ENCODE measurements at places on chromosomes 5 and 9.

GRCh38 chr9:113956901-113957300, 80.8 kb downstream of the ZNF618 start:
- DNase-seq = no peak

GRCh38 chr9:91451431-91452270, 28.0 kb upstream of the NFIL3 start:
- no peak for DNase-seq

DNA sequence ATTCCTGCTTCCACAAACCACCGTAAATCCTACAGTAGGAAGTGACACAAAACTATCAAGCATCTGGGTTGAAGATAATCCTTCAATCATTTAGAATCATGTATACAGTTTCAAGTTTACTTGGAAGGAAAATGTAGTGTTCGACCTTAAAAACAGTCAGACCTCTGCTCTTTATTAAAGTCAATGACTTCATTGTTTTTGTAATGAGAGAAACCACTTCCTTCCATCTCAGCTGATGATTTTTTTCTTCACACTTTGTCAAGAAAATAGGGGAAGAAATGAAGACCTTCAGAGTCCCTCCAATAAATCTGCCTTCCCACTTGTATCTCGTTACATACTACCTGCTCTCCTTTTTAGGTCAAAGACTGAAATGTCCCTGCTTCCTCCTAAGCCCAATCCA, 30.1 kb downstream of the TUSC1 start:
- DNase-seq = no peak

DNA sequence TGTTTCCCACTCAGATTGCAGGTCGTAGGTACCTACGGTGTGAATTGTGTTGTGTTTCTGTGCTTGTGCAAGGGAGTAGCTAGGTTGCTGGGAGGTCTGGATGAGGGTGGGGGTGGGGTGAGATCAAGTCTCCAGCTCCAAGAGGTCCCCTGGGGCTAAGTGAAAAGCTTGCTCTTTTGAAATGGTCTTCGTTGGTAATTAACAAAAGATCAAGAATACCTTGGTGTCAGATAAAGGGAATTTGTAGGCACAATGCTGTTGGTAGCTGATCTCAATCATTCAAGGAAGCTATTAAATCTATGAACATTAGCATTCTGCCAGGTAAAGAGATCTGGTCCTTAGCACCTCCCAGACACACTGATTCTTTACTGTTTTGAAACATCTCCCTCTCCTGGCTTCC, 928 bp upstream of the PCDHGC4 start:
- no peak for DNase-seq

- DNase-seq = no peak
These were observed 1.0 kb upstream of the ACSL6 start for GRCh38 chr5:132012371-132013005.

All from stimulated activated CD4-positive, alpha-beta T cell treated with anti-CD3 and anti-CD28 coated beads, Interleukin-4, amount 100 ng/mL, for 4 hours (primary cell).